Breast epithelium (tissue), 4 donors: ENCODE measurements at places on chromosomes 12 and 14. TPM values are rescaled to one million over a fixed set of nuclear protein-coding genes. Genes with fewer than 3 reads are reported as not detected.

GRCh38 chr12:116373572-116374206, 96.2 kb upstream of the MED13L start:
- no peak for DNase-seq

GRCh38 chr12:61985830-61986229, 274.4 kb upstream of the USP15 start:
- DNase-seq = no peak

DNA sequence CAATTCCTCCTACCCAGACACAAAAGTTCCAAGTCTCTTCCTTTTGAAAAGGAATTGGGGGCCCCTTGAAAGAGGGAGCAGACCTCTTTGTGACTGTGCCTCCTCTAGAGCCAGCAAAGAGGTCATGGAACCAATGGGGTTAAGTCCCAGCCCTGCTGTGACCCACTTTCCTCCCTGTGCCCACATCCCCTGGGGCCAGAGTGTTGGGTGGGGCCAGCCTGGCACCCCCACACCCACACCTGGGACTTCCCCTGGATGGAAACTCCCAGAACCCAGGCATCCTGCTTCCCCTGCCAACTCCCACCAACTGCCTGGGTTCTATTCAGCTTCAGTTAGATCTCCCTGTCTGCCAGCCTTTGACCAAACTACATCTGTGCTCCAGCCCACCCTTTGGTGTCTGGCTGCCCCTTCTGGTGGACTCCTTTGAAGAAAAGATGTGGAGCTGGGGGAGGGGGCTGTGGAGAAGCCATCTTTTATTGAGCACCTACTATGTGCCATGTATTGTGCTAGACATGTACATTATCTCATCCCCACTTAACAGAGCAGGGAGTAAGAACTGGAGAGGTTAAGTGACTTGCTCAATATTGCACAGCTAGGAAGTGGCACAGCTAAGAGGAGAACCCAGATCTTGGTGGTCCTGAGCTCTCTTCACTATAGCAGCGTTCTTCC, 4.6 kb upstream of the RARG start:
- no peak for DNase-seq

GRCh38 chr12:4133029-4133428, 140.5 kb upstream of the CCND2 start:
- no peak for DNase-seq

DNA sequence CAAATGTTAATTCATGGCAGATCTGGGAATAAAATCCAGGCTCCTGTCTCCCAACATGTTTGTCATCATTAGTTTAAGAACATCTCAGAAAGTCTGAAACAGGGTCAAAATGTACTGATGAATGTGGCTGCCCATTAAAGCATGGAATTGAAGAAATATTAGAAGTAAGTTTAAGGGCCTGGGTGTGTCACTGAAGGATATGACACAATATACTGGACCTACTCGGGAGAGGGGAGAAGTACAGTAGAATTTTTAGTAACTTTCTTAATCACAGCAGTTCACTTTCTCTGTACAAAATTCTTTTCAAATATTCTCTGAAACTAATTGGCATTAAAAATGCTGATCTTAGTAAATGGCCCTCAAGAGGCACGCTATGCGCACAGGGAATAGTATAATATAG, 185.5 kb downstream of the ETV6 start:
- DNase-seq = no peak

GRCh38 chr12:82207556-82207955, 150.6 kb downstream of the CCDC59 start:
- DNase-seq = no peak

DNA sequence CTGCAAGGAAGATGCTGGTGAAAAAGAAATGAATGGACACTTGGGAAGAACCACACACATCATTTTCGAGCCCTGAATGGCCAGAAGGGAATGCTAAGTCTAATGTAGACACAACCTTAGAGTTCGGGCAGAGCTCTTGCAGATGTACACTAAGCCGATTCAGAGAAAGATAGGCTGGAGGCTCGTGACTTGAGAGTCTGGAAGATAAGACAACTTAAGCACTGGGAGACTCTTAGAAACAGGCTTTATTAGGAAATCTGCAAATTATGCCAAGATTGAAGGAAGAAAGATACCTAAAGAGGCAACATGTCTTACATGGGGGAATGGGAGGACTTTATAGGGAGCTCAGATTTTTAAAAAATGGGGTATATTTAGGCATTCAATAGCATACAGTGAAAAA, 13.5 kb downstream of the TBPL2 start:
- no peak for DNase-seq

- no peak for DNase-seq
Observed at GRCh38 chr14:58353516-58354299, 42.0 kb upstream of the TOMM20L start.

GRCh38 chr12:68036642-68037041, 47.4 kb downstream of the IFNG-AS1 start:
- DNase-seq = no peak

Gene SIVA1
- 225 TPM for total RNA-seq

Gene ITGA7
- 33.1 TPM for total RNA-seq

Gene AMDHD1
- total RNA-seq = 2.8 TPM

DNA sequence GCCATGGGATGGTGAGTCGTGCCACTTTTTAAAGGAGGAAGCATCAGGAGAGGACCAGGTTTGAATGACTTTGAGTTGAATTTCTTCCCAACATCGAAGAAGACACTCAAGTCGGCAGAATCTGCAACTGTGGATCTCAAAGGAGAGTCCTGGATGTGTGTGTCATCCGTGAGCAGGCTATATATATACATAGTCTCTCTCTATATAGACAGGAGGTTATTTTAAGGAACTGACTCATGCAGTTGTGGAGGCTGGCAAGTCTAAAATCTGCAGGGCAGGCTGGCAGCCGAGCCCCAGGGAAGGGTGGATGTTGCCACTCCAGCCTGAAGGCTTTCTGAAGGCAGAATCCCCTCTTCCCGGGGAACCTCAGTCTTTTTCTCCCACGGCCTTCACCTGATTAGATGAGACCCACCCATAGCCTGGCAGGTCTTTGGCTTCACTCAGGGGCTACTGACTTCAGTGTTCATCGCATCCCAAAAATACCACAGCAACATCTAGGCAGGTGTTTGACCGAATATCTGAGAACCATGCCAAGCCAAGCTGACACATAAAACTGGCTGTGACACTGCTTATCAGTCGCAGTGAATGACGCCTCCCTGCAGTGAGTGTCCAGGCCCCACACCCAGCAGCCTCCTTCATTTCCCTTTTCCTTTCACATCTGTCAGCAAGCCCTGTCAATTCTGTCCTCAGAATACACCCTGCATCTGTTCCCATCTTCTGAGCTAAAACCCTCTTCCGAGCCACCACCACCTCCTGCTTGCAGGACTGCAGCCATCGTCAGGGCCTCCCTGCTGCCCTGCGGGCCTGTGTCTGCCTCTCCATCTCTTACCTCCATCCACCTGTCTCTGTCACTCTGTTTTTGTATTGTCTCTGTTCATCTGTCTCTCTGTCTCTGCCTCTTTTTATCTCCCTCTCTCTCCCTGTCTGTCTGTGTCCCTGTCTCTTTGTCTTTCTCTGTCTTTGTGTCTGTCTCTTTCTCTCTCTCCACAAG, 54.0 kb downstream of the ZNF664 start:
- no peak for DNase-seq

Gene CD163L1
- total RNA-seq = 3.5 TPM

GRCh38 chr14:92684801-92685560, 63.4 kb downstream of the LGMN start:
- DNase-seq = no peak

Gene MMP17
- total RNA-seq = 4.7 TPM

Gene STAC3
- total RNA-seq = 1.6 TPM

Gene TPH2
- total RNA-seq = not detected
